NCI-H1092 (cell line): ENCODE measurements at places on chromosomes 4 and X.

GRCh38 chr4:960140-960635, 13.2 kb downstream of the DGKQ start:
- DNase-seq, result no peak

DNA sequence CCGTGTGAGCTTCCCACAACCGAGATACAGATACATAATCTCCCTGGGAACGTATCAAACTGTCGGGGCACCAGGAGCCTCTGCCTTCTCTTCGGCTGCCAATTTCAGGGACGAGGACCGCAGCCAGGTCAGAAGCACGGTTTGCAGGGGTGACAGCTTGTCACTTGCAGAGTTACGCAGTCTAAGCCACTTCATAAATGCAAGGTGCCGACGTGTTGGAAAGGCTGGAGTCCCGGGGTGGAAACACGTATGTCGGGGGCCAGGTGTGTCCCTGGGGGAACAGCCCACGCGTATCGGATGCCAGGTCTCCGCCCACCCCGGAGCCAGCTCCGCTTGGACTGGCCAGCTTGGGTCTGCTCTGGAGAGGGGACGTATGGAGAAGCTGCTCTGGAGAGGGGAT, 76.3 kb upstream of the SHOX start:
- no peak for DNase-seq

DNA sequence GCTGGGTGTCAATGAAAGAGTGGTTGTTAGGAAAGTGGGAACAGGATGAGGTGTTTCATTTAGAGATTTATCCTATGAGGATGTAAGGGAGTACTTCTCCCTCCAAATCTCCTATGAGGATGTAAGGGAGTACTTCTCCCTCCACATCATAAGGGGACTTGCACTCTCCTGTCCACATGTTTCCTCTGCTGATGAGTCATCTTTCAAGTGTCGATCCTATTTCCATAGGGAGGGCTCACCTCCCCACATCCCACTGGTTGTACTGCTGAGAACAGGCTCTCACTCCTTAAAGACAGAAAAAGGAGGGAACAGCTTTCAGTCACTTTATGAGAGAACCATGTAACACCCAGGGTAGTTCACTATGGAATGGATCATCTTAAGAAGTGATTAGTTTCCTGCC, 65.0 kb downstream of the INPP4B start:
- DNase-seq, result no peak

GRCh38 chr4:128385683-128386304, 98.2 kb upstream of the PGRMC2 start:
- DNase-seq, result no peak

- no peak for DNase-seq
Measured at GRCh38 chr4:3494462-3494871, 31.4 kb downstream of the DOK7 start.

DNA sequence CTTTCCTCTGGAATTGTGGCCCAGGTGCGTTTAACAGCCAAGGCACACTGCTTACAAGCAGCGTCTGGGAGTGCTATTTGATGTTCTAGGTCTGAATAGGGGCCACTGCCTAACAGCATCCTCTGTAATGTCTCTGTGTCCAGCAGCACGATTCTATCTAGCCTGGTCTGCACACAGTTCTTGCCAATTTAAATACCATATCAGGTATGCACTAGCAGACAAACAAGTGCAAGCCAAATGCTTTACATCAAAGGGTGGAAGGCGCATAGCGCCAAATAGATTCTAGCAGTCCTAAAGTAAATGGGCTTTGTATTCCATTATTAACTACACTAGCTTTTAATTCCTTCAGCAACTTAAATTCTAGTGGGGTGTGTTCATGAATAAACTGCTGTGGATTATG, 15.8 kb upstream of the UGDH start:
- no peak for DNase-seq

GRCh38 chrX:143683486-143683885, 37.1 kb downstream of the SPANXN2 start:
- DNase-seq, result no peak

- DNase-seq, result no peak
Measured at GRCh38 chr4:132504438-132504837, 644.7 kb upstream of the PCDH10 start.

DNA sequence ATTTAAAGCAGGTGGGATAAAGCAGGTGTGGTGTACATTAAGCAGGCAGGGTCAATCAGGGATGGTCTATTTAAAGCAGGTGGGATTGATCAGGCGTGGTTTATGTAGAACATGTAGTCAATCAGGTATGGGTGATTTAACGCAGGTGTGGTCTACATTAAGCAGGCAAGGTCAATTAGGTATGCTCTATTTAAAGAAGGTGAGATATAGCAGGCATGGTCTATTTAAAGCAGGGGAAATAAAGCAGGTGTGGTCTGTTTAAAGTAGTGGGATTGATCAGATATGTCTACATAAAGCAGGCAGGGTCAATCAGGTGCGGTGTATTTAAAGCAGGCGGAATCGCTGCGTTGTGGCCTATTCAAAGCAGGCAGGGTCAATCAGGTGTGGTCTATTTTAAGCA, 88.6 kb upstream of the MXRA5 start:
- no peak for DNase-seq

DNA sequence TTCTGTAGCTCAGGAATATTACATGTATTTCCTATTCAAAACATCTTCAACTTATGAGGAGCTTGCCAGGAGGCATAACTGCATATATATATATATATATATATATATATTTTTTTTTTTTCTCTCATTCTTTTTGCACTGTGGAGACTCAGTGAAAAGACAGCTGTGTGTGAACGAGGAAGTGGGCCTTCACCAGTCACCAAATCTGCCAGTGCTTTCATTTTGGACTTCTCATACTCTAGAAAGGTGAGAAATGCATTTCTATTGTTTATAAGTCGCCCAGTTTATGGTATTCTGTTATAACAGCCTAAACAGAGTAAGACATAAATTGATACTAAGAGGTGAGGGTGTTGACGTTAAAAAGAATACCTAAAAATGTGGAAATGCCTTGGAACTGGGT, 710.6 kb downstream of the TRAM1L1 start:
- no peak for DNase-seq
